ENCODE measurements at places on chromosomes 1 and 21. TPM values are rescaled to one million over a fixed set of nuclear protein-coding genes. Genes with fewer than 3 reads are reported as not detected.

DNA sequence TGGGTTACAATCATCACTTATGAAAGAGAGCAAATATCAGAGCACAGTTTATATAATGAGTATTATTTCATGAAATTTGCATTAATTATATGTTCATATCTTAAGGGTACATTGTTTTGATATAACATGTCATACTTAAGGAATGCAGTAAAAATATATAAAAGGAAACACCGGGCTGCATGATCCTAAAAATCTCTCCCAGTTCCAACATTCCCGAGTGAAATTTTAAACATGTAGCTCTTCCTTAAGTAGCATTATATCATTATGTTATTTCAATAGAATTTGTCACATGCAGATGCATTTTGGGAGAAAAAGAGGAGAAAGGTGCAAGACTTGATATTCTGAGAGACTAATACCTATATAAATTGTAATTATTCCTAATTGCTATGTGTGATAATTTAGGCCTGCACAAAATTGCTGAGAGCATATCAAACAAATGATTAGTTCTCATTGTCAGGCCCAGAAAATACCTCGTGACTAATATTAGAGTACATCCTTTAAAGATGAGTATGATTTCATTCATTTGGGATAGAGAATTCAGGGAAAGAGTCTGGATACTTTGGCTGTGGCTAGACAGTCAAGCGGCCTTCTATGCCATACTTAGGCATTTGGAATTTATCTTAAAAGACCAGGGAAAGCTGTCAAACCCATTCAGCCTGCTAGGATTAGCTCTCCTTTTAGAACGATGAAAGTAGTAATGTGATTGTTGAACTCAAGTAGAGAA, 86.8 kb downstream of the ADGRL2 start:
- no peak for DNase-seq

- DNase-seq, result no peak
These were observed 6.2 kb downstream of the WDR64 start for GRCh38 chr1:241658081-241658793.

GRCh38 chr1:202291001-202291400, 50.7 kb downstream of the UBE2T start:
- DNase-seq, result no peak

GRCh38 chr1:36450919-36451305, 661 bp upstream of the OSCP1 start:
- DNase-seq, result no peak

- no peak for DNase-seq
These were observed 9.9 kb upstream of the LMO4 start for GRCh38 chr1:87318806-87319205.

DNA sequence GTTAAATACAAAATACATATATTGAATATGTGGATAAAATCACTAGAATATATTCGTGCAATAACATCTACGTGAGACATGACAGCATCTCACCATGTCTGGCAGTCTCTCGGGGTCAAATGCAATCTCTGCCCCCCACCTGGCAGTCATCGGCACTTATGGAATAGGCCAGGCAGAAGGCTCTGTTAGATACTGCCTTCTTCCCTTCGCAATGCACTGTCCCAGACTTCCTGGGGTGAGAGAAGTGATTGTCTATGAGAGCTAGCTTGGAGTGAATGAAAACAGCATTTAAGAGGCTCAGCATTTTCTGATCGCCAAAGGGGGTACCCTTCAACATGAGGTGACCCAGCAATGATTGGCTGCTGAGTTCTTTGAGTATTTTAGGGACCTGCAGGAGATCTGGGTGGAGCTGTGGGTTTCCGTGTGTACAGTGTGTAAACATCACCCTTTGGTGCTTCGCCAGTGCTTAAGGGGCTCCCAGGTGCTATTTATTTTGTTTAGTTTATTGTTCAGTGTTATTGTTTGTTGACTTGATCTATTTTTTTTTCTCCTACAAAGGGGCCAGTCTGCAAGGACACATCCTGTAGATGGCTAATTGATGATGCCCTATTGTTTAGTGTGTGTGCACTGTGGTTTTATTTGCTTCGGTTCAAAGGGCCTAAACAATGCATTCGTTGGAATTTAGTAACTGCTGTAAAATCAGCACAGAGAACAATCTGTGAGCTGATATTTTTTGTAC, 10.2 kb downstream of the ERG start:
- DNase-seq, result no peak

Gene OPTC
- total RNA-seq, result not detected

Gene CR1
- total RNA-seq, result 23.9 TPM

Gene OR2T29
- not detected for total RNA-seq
